ENCODE measurements at places on chromosomes 4 and X.

DNA sequence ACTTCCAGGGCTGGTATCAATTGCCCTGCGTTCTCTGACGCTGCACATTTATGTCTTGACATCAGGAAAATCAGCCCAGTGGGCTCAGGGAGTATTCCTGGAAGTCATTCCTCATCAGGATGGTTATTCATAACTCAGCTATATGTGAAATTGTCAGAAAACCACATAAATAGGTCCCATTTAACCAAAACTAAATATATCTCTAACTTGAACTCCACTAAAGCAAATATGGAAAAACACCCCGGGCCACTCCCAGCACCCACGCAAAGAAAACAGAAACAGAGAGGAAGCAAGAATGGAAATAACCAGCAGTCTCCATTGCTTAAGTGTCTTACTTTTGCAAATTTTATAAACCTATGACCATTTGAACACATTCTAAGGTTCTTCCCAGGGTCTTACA is 112.0 kb downstream of the IRF2 start:
- no peak for DNase-seq

DNA sequence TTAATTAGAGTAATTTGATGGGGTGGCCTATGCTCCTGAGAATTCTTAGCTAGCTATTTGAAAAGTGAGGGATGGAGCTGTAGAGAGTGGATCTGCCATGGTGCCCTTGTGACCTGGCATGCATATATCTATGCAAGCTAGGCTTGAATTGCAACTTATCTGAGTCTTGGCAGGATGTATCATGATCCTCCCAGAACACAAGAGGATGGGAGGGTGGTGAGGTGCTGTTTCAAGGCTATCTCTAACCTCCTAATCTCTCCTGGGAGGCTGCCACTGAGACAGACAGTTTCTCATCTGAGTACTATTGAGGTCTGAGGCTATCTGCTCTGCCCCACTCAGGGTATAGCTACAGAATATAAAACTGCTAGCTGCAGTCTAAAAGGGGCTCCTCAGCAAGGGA is 56.6 kb downstream of the BRCC3 start:
- no peak for DNase-seq

DNA sequence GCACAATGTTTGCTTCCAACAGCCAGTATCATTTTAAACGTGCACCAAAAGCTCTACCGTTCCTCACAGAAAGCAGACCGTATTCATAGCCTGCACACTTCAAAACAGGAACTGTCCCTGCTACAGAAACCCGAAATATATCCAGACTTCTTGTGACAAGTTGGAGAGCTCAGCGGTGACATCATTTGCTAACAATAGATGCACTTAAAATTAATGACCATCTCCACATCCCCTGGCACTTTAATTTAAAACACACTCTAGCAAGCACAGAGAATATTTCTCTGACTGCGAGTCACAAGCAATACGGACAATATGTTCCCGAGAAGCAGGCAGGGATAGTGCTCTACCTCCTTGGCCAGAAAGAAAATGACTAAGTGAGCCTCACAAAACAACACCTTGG is 2.5 kb downstream of the NYX start:
- DNase-seq: peak; percentile 20

DNA sequence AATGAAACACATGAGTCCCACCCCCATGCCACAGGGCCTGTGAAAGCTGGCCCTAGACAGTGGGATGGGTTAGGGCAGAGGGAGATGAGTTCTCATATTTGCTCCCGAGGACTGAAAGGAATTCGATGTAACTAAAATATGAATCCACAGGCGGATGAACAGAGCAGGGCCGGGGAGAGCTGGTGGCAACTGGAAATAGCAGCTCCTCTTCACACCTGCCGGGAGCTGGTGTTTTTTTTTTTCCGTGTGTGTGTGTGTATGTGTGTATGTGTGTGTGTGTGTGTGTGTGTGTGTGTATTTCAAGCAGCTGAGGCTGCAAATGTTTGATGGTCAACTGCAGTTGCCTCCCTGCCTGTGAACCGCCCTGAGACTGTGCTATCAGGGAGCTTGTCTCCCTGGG is 115.1 kb upstream of the PSAPL1 start:
- no peak for DNase-seq

GRCh38 chrX:30659421-30659820 is 6.2 kb downstream of the GK start:
- DNase-seq: peak; percentile 84

DNA sequence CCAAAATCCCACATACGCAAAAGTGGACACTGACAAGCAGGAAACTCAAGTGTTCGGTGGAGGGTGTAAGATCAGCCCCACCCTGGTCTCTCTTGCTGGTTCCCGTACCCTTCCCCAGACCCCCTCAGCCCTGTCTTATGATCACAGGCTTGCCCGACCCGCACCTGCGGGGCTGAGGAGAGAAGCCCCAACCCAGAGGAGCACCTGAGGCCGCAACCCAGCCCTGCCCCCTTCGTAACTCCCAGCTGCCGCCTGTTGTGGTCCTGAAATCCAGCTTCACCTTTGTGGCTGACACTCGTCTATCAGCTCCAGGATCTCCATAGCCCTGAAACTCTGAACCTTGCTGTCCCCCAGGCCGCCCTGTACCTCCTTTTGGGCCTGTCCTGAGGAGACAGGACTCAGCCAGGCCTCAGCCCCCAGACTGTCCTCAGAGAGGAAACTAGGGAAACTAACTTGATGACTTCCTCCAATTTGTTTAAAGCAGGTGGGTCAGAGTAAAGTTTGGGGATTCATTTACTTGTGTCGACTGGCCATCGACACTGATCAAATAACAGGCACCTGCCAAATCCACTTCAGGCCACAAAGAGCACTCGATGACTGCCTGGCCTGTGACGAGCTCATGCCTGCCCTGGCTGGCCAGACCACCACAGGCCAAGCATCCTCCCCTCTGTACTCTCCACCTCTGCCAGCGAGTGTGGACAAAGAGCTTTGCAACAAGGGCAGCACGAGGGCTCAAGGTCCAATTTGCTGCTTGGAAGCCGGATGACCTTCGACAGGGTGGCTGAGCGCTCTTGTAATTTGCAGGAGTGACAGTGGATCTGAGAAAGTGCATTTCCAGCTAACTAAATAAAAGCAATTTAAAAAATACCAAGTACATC is 19.3 kb downstream of the DCTD start:
- no peak for DNase-seq

- DNase-seq: no peak
Observed at GRCh38 chr4:26386386-26386785, 65.6 kb downstream of the RBPJ start.

DNA sequence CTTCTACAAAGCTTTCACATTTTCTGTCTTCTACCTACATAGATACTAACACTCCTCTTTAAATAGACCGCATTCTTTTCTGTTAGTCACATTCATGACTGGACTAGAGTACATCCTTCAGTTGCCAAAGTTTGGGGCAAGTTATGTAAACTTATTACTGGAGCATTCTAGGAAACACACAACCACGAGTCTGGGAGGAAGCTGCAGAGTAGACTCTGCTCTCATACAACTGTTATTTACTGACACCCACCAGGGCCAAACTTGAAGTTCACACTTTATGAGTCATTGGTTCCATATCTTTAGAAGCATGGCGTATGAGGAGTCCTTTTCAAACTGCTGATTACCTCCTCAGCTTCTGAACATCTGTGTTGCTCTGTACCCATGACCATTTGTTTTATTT is 87.0 kb downstream of the RNF150 start:
- DNase-seq: peak; percentile 98

DNA sequence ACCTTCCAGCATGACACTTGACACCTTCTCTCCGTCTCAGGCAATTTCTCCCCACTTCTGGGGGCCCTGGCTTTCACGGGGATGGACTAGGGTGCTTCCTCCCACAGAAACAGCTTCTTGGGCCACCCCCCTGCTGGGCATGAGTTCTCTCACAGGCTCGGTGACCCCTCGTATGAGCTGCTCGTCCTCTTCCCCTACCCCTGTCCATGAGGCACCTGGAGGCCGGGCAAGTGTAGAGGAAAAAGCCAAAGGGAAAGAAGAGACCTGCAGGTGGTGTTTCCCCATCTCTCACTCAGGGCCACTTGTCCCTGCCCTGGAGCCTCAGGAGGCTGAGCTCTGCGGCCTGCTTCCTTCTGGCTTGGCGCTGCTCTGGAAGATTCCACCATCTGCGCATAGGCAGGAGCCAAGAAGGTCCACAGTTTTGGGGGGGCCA is 1.9 kb upstream of the RGS12 start:
- DNase-seq: no peak

DNA sequence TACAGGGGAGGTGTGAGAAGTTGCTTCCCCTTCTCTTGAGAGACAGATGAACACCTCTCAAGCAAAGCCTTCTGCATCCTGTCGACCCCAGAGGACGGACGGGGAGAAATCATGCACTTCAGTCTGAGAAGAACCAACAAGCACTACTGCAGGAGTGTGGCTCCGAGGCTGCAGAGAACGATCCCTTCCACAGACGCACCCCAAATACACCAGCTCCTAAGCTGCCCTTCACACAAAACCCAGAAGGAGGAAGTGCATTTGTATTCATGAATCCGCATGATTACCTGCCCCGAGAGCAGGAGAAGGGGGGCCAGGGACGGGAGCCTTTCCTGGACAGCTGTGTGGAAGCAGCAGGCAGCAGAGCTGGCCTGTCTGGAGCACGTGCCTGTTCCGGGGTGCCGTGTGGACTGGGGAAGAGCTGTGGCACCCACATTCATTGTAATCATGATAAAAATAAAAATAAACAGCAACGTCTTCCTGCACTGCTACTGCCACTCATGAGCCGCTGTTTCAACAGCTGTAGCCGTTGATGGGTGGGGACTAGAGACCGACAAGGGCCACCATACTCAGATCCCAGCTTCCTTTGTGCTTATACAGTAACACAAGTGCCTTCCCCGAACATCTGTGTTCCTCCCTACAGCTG is 42.9 kb downstream of the ACSL1 start:
- no peak for DNase-seq

- DNase-seq: no peak
Observed at GRCh38 chr4:108037884-108038283, 48.2 kb downstream of the HADH start.

- no peak for DNase-seq
Observed at GRCh38 chr4:104930298-104930697, 216.4 kb upstream of the TET2 start.

DNA sequence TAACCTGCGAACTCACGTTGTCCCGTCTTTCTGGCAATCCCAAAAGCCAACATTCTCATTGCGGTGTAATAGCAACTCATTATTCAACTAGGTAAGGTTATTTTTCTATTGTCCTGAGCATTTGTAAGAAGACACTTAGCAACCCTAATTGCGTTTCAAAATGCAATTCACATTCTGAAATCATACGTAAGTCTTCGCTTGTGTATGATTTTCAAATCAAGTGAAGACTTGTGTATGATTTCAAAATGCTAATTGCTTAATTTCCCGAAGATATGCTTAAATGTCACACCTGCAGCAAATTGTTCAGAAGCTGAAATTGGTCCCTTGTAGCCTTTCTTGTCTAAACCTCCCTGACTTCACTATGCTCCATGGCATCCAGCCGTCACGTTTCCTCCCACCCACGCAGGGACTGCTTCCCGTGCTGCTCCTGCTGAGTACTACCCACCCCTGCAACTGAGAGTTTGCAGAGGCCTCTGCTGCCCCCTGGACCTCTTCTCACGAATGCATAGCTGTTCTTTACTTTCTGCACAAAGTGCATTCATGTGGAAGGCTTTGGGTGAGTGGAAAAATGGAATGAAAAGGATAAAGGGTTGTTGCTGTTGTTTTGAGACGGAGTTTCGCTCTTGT is 40.8 kb upstream of the CLDN24 start:
- DNase-seq: no peak

- DNase-seq: peak; percentile 2
Observed at GRCh38 chr4:96164814-96165351, 325.0 kb downstream of the PDHA2 start.

GRCh38 chr4:81607950-81608349 is 136.2 kb upstream of the RASGEF1B start:
- no peak for DNase-seq

DNA sequence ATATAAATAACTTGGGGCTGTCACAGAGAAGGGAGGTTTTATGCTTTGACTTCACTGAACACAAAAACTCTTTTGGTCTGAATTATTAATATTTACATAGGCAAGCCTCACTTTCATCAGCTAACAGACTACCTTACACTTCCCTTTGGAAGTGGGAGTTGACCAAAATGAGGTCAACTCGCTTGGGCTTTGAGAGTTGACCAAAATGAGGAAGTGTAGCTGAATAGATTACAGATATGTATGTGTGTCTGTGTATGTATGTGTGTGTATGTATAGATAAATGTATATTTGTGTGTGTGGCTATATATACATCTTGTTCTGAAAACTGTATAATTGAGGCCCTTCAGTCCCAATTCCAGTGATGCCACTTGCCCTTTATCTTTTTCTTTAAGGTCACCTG is 113.3 kb upstream of the IL13RA1 start:
- no peak for DNase-seq

GRCh38 chr4:159077702-159078495 is 25.0 kb upstream of the RAPGEF2 start:
- no peak for DNase-seq

GRCh38 chr4:119284876-119285780 is 36.8 kb downstream of the FABP2 start:
- DNase-seq: peak; percentile 30

- DNase-seq: no peak
Observed at GRCh38 chrX:103663981-103664762, 22.3 kb downstream of the MORF4L2 start.

GRCh38 chr4:163816494-163816893 is 322.0 kb downstream of the TMA16 start:
- DNase-seq: no peak

DNA sequence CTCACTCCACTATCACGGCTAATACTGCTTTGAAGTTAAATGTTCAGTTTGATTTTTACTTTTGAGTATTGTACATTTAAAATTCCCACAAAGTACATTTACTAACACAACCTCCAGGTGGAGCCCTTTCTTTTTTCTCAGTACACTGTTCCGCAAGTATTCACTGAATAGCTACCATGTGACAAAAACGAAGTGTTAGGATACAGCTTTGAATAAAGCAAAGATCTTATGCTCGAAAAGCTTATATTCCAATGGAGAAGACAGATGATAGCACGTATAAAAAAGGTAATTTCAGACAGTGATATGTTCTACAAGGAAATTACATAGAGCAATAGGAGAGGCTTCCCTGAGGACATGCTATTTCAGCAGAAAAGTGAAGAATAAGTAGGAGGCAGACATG is 60.7 kb upstream of the ABCG2 start:
- peak; percentile 47 for DNase-seq

DNA sequence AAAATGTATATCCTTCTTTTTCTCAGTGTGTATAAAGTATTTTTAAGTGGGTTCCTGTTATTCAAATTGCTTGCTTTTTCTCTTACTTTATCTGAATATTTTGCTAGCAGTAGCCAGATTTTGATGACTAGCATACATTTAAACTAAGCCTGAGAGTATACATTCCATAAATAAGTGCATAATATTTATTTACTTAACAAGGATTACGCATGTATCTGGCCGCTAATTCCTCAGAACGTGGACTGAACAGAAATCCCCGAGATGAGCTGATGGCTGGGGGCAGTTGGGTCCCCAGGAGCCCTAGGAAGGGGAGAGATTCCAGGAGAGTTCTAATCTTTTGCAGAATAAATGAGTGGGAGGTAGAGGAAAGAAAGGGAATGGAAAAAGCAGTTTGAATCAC is 91.0 kb downstream of the PHOX2B start:
- no peak for DNase-seq

Measured in HFFc6 (cell line).